Left ventricle myocardium inferior (tissue), 1 donor: ENCODE measurements at places on chromosomes 16 and 17. TPM values are rescaled to one million over a fixed set of nuclear protein-coding genes. Genes with fewer than 3 reads are reported as not detected.

Gene TEKT1
- not detected for total RNA-seq

Gene ICAM2
- total RNA-seq = 28.2 TPM

Gene ACACA
- 16.2 TPM for total RNA-seq

Gene NLRC3
- 0.93 TPM for total RNA-seq

Gene MMP28
- 3.0 TPM for total RNA-seq
